Cardiac muscle cell (in vitro differentiated cells and primary cell): ENCODE measurements at places on chromosomes 5 and 9.
A peak's percentile ranks its signal among the peaks of the same experiment; 100 is the strongest.

- no peak for DNase-seq
Measured at GRCh38 chr5:14741801-14742440, 77.4 kb downstream of the OTULIN start.

GRCh38 chr9:71355884-71356283, 234.5 kb upstream of the TRPM3 start:
- no peak for DNase-seq

- DNase-seq = no peak
Measured at GRCh38 chr5:117135851-117136250, 561.2 kb upstream of the SEMA6A start.

- DNase-seq = peak; percentile 45
Measured at GRCh38 chr5:71778678-71779276, 59.7 kb downstream of the CARTPT start.

- DNase-seq = no peak
Measured at GRCh38 chr9:7408845-7409244, 390.7 kb downstream of the DMAC1 start.

DNA sequence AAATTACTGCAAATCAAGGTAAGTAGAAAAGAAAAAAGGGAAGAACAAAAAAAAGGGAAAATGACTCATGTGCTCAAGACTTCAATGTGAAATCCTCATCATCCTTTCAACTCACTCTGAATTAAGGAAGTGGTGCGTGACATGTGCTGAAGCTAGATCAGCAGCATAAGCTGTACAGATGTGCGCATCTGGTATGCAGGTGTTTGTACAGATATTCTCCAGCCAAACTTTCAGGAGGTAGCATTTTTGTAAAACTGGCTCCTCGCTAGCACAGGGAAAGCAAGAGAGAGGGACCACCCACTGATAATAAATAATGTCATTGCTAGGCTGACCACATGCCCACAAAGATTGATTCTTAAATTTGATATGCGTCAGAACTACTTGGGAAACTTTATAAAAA, 253.9 kb upstream of the RGMB start:
- no peak for DNase-seq

DNA sequence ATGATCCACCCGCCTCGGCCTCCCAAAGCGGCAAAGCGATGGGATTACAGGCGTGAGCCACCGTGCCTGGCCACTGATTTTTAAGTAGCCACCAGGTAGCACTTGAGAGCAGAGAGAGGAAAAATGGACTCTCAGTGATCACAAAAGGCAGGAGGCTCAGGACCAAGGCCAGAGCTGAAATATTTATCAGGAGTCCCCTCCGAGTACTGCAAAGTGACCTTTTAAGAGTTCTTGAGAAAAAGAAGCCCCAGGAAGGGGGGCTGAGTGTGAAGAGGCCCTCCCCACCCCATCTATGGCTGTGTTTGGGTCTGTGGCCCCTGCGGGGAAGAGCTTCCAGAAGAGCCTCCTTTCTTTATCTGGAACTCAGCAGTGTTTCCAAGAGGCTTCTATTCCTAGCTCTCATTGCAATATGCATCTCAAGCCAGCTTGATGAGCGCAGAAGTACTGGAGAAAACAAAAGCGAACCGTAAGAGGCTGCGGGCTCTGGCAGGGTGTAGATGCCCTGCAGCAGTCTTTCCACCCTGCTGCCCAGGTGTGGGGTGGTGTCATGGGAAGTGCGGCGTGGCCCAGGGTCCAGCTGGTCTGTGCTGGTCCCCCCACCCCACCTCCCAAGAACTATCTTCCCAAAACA, 75.5 kb upstream of the CDK20 start:
- no peak for DNase-seq

DNA sequence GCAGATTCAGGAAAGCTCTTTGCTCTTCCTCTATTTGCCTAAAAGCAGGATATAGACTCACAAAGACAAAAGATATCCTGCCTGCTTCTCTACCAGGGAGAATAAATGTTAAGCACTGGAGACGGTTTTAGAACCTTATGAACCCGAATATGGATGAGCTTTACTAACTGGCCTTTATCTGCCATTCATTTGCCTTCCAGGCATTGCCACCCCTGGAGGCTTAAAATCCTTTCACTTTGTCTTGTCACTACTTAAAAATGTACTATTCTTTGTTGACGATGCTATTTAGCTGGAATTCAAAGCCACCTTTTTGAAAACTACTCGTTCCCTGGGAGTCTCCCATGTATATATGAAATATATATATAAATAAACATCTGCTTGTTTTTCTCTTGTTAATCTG, 23.2 kb upstream of the LVRN start:
- DNase-seq = no peak

DNA sequence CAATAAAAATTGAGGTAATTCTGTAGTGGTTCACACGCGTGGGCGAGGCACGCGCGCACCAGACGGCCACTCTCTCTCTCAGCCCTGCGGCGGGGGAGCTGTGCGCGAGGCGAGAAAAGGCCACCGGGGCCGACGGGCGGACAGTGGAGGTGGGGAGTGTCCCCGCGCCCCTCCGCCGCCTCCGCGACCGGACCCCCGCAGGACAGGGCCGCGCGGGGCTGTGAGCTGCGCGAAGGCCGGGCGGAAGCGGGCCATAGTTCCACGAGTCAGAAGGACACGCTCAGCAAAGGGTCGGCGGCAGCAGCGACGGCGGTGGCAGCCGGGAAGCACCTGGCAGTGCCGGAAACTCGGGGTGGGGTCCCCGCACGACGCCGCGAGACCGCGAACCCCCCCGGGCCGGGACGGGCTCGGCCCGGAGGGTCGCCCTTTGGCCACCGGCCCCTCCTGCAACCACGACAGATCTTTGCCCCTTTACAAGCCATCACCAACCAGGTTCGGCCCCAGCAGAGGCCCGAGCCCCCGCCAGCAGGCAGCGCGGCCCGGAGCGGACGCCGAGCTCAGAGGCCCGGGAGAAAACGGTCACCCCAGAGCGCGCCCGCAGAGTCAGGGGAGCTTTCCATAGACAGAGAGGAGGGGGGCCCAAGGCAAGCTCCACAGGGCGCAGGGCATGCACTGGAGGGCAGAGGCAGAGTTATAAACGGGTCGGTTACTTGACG, 60.9 kb downstream of the ZNF354C start:
- DNase-seq = no peak

GRCh38 chr9:95157481-95158151, 159.9 kb downstream of the FANCC start:
- peak; percentile 40 for DNase-seq

- peak; percentile 47 for DNase-seq
Measured at GRCh38 chr5:114185274-114185673, 176.6 kb upstream of the KCNN2 start.

DNA sequence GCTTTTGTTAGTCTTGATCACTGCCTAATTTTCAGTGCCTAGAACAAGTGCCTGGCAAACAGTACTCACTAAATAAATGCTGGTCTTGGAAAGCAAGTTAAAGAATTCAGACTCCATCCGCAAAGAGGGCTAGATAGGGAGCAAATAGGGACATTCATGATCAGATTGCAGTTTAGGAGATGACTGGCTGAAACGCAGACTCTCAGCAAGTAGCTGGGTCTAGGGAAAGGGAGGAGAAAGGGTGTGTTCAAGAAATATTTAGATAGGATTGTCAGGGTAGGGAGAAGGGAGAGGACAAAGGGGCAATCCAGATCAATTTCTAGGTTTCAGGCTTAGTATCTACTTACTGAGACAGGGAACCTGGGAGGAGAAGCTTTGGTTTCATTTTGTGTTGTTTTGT, 108.4 kb downstream of the ESM1 start:
- DNase-seq = no peak

DNA sequence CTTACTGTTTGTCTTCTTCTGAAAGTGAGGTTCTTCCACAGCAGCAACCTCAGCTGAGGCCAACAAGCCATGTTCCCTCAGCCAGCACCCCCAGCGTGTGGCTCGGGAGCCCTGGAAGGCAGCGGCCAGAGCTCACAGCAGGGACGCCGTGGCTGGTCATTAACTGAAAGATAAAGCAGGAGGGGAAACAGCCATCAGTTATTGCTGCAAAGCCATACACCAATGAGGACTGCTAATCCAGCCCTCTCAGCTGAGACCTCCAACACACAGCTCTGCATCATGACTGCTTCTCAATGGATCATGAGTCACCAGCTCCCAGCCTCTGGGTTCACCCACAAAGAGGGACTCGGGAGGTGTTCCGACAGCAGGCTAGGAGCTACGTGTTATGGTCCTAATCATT, 24.3 kb downstream of the ABCA1 start:
- DNase-seq = no peak

DNA sequence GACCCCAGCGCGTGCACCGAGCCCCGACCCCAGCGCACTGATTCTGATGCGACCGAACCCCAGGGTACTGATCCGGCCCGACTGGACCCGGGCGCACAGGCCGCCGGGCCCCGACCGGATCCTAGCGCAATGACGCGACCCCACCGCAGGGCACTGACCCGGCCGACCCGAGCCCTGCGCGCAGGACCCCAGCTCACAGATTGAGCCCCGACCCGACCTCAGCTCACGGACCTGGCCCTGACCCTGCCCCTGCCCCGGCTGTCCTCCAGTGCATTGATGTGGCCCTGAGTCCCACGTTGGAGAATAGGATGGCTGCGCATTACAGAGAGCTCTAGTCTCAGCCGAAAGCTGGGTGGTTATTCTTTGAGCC, 438 bp downstream of the TRIP13 start:
- no peak for DNase-seq

DNA sequence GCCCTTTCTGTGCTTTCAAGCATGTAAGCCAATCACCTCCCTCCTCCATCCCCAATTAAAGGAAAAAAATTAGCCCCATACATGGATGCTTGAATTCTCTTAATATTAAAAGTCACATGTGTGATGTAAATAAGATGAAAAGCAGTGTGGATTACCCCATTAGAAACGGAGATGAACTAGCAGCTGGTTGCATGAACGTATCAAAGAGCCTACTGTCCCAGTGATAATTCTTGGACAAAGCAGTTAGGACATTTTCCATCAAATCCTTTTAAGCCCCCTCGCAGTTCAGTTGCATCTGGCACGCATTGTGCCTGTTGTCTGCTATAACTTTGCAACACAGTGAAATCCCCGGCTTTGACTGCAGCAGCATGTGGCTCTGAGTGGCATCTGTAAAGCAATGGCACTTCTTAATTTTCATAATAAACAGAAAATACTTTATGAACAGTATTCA, 285.6 kb downstream of the FBXL7 start:
- DNase-seq = no peak

DNA sequence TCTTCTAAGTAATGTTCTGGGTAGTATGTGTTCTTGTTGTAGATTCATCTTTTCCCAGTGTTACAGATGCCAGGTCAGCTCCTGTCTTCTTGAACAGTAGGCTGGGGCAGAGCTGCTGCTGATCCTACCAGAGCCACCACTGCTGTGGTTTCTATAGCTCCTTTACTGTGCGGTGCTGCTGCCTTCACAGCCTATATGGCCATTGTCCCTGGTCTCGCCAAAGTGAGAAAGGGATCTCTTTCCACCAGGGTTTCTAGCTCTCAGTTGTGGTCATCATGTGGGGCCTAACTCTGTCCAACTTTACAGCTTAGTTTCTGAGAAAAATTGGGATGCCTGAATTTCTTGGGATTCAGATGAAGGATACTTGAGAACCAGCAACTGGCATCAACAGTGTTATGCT, 70.9 kb upstream of the CER1 start:
- no peak for DNase-seq

GRCh38 chr5:111691508-111691907, 65.5 kb downstream of the NREP start:
- DNase-seq = no peak

DNA sequence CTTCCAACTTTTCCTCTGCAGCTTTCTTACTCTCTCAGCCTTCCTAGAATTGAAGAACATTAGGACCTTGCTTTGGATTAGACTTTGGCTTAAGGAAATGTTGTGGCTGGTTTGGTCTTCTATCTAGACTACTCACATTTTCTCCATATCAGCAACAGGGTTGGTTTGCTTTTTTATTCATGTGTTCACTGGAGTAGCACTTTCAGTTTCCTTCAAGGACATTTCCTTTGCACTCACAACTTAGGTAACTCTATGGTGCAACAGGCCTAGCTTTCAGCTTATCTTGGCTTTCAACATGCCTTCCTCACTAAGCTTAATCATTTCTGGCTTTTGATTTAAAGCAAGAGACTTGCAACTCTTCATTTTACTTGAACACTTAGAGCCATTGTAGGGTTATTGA, 153.1 kb downstream of the CCDC192 start:
- DNase-seq = peak; percentile 84

DNA sequence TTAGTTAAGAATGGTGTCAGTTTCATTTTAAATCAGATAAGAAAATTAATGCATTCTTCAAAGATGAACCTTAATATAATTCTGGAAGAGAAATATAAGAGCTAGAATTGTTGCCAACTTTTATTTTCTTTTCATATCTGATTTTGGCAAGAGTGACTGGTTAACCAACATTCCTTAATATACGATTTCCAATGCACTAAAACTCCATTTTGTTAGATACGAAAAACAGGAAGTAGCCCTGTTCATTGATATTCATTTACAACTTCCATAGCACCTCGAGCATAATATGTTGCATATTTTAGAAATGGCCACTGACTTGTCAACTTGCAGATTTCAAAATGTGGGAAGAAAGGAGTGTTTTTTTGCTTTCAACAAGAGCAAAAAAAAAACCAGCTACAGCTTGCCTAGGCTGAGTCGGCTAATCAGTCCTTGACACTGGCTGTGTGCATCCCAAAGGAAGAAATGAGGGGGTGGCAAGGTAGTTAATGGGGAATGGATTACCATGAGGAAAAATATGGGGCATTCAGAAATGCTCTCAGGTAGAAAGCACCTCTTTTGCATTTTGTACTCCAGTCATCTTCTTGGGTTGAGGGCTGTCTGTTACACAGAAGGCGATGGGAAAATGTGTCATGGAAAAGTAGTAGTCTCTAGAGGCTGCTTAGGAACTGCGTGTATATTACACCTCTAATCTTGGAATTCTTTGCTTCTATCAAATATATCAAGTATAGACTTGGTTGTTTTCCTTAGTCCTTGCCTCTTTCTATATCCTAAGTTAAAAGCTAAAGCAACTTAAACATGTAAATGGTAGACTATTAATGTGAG, 3.9 kb downstream of the MAP3K1 start:
- DNase-seq = no peak

- DNase-seq = no peak
Measured at GRCh38 chr5:144202726-144203125, 32.1 kb downstream of the KCTD16 start.

GRCh38 chr9:69885931-69886330, 65.3 kb downstream of the CFAP95 start:
- DNase-seq = no peak

GRCh38 chr9:96115836-96116235, 186.1 kb downstream of the HSD17B3 start:
- no peak for DNase-seq

DNA sequence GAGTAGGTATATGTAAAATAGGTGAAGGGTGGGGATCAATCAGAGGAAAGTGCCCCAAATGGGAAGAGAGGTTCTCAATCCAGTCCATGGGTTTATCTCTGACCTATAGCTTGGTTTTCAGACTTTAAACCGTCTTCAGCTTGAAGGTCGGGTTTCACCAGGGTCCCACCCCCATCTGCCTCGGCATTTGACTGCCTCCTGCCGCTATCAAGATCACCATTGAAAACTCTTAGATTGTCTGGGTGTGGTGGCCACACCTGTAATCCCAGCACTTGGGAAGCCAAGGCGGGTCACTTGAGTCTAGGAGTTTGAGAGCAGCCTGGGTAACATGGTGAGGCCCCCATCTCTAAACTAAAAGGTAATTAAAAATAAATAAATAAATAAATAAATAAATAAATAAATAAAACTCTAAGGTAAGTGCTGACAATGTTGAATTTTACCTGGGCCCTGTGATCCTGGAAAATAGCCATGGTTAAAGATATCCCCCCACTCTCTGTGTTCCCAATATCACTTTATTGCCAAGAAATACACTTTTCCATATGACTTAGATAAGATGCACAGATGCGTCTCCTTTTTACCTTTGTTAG, 48.8 kb downstream of the TARS1 start:
- DNase-seq = no peak
